ENCODE measurements at places on chromosomes 11 and 22. TPM values are rescaled to one million over a fixed set of nuclear protein-coding genes. Genes with fewer than 3 reads are reported as not detected.
A peak's percentile ranks its signal among the peaks of the same experiment; 100 is the strongest.

The OR51Q1 gene
- not detected for total RNA-seq

GRCh38 chr11:22832315-22833015, 2.9 kb upstream of the SVIP start:
- no peaks in the 10 kb centered on the region for H3K36me3 ChIP-seq
- peak; percentile 29 for DNase-seq
- H3K27ac ChIP-seq: no peak overlapping the region
- H3K4me3 ChIP-seq: no peak overlapping the region

DNA sequence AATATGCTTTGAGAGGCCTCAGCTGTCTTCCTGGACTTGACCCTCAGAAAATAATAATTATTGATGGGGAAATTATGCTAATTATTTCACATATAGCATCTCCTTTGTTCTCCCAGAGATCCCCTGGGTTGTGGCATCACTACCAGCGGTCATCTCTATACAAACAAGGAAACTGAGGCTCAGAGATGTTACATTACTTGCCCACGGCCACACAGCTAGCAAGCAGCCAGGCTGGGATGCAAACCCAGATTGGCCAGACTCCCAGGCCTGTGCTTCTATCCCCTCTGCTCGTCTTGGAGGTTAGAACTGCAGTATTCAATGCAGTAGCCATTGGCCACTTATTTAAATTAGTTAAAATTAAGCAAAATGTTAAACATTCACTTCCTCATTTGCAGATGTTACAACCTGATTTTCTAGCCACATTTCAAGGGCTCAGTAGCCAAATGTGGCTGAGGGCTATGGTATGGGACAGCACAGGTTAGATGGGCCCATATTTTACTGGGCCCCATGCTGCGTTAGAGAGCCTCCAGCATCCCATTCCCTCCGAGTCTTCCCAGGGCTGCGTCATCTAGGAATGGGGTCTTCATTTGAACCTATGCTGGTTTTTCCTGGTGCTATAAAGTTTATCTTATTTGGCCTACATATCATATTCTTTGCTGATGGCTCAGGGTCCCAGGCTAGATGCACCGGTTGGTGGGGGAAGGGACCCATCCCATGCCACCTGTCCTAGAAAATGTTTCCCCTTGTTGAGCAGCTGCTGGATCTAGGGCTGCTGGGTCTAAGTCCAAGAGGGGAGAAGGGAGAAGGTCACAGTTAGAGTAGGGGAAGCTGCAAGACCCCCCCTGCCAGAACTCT, 2.2 kb downstream of the SLC35C1 start:
- peak overlapping the region; percentile 97 for H3K4me3 ChIP-seq
- peak; percentile 53 for DNase-seq
- peaks cover 33% of the 10 kb centered on the region for H3K36me3 ChIP-seq
- H3K27me3 ChIP-seq: no peaks in the 10 kb centered on the region
- H3K27ac ChIP-seq: no peak overlapping the region

The TMEM45B gene
- total RNA-seq: not detected

The KCNK4 gene
- total RNA-seq: 0.29 TPM

- no peaks in the 10 kb centered on the region for H3K36me3 ChIP-seq
- no peaks in the 10 kb centered on the region for H3K4me1 ChIP-seq
- H3K4me3 ChIP-seq: no peak overlapping the region
- H3K27ac ChIP-seq: no peak overlapping the region
These were observed 69.9 kb upstream of the CLDN5 start for GRCh38 chr22:19593991-19594569.

- DNase-seq: peak; percentile 59
- H3K27me3 ChIP-seq: no peaks in the 10 kb centered on the region
- H3K4me3 ChIP-seq: no peak overlapping the region
- no peaks in the 10 kb centered on the region for H3K36me3 ChIP-seq
- peaks cover 25% of the 10 kb centered on the region for H3K4me1 ChIP-seq
These were observed 68.7 kb downstream of the ZNRF3 start for GRCh38 chr22:28951969-28952521.

The ZNF70 gene
- total RNA-seq: 6.5 TPM

- H3K4me3 ChIP-seq: no peak overlapping the region
- H3K36me3 ChIP-seq: no peaks in the 10 kb centered on the region
These were observed 400.2 kb downstream of the MN1 start for GRCh38 chr22:27401321-27401720.

- no peak overlapping the region for H3K27ac ChIP-seq
- H3K27me3 ChIP-seq: peaks cover 30% of the 10 kb centered on the region
These were observed 44.6 kb upstream of the RIC3 start for GRCh38 chr11:8213376-8213775.

The PRPF19 gene
- total RNA-seq: 46.0 TPM

GRCh38 chr11:120334332-120334731, 1.9 kb upstream of the ARHGEF12 start:
- H3K27me3 ChIP-seq: no peaks in the 10 kb centered on the region
- peak overlapping the region; percentile 81 for H3K27ac ChIP-seq
- no peak overlapping the region for H3K4me3 ChIP-seq
- DNase-seq: no peak

- peak; percentile 23 for DNase-seq
- no peak overlapping the region for H3K4me3 ChIP-seq
- no peaks in the 10 kb centered on the region for H3K4me1 ChIP-seq
- H3K27me3 ChIP-seq: peaks cover 37% of the 10 kb centered on the region
- H3K36me3 ChIP-seq: no peaks in the 10 kb centered on the region
These were observed 30.6 kb upstream of the PANX2 start for GRCh38 chr22:50139843-50140415.

The POTEH gene
- total RNA-seq: under 0.01 TPM

DNA sequence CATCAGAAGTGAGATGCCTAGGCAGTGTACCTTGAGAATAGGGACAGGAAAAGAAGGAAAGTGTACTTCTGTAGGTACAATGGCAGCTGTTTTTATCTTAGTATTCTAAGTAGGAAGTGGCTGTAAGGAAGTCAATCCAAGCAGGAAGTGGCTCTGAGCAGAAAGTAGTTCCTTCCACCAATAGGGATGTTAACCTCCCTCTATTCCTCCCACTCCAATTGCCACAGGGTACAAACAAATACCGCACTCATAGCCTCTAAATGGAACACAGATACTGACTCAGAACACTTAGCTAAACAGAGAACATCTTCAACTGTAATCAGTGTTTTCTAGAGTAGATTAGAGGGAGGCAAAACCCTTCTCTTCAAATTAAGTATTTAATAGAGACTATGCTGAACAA, 10.6 kb downstream of the LRRC55 start:
- no peaks in the 10 kb centered on the region for H3K4me1 ChIP-seq
- no peak overlapping the region for H3K27ac ChIP-seq
- no peak for DNase-seq
- H3K27me3 ChIP-seq: no peaks in the 10 kb centered on the region

GRCh38 chr11:120137611-120138521, at the start of gene TRIM29:
TRIM29 (minus strand) TSS chr11:120138113; CDS start chr11:120138031, 82 bp downstream.
- H3K4me1 ChIP-seq: no peaks in the 10 kb centered on the region
- peaks cover 16% of the 10 kb centered on the region for H3K27me3 ChIP-seq
- H3K27ac ChIP-seq: no peak within 1 kb of the TSS

The TTLL1 gene
- total RNA-seq: 20.0 TPM

DNA sequence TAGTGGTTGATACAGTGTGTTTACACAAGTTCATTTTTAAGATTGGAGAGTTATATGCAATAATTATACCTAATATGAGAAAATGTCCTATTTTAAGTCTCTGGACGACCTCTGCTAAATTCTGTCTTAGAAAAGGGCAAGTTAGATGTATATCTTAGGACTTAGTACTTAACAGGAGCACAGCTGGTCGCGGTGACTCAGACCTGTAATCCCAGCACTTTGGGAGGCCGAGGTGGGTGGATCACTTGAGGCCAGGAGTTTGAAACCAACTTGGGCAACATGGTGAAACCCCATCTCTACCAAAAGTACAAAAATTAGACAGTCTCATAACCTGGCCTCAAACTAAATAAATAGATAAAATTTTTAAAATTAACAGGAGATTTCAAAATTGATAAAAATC, 27.2 kb downstream of the BSX start:
- H3K4me1 ChIP-seq: no peaks in the 10 kb centered on the region
- no peak overlapping the region for H3K27ac ChIP-seq
- H3K27me3 ChIP-seq: peaks cover 16% of the 10 kb centered on the region
- no peaks in the 10 kb centered on the region for H3K36me3 ChIP-seq

DNA sequence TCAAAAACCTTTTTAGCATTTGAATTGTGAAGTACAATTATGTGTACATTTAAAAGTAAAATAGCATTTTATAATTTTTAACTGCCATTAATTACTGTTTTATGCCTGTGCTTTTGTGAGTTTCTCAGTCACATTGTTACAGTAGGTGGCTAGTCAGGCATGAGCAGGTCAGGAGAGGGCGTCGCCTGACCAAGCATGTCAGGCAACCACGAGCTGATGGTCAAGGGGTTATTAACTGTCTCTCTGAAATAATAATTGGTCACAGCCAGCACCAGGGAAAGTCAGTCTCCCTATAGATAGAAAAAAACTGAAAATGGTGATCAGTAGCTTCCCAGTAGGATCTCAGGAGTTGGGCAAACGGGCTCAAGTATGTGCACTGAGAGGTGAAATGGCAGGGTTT, 19.4 kb upstream of the CCDC81 start:
- no peaks in the 10 kb centered on the region for H3K27me3 ChIP-seq
- H3K36me3 ChIP-seq: no peaks in the 10 kb centered on the region
- H3K4me1 ChIP-seq: no peaks in the 10 kb centered on the region
- H3K4me3 ChIP-seq: no peak overlapping the region
- DNase-seq: no peak

GRCh38 chr11:114122686-114123085, 63.2 kb downstream of the ZBTB16 start:
- H3K4me1 ChIP-seq: no peaks in the 10 kb centered on the region
- no peak overlapping the region for H3K27ac ChIP-seq
- H3K36me3 ChIP-seq: no peaks in the 10 kb centered on the region
- H3K4me3 ChIP-seq: no peak overlapping the region
- no peak for DNase-seq
- H3K27me3 ChIP-seq: peaks cover 46% of the 10 kb centered on the region

The MPPED2 gene
- total RNA-seq: 1.2 TPM

The FLRT1 gene
- 0.29 TPM for total RNA-seq

The SLC5A1 gene
- total RNA-seq: not detected

DNA sequence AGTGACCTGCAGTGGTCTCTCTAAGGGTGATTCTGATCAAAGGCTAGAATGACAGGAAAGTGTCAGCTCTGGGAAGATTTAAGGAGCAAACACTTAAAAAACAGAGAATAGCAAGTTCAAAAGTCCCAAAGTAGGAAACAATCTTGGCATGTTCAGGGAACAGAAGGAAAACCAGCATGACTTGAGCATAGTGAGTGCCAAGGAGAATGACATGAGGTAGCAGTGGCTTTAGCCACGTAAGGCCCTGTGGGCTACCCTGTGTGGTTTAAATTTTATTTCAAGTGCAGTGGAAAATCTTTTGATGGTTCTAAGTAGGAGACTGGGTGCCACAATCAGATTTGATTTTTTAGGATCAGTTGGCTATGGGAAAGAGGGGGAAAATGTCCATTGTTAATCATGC, 149.4 kb downstream of the WNT11 start:
- H3K27ac ChIP-seq: no peak overlapping the region
- no peaks in the 10 kb centered on the region for H3K4me1 ChIP-seq
- H3K27me3 ChIP-seq: no peaks in the 10 kb centered on the region
- H3K36me3 ChIP-seq: no peaks in the 10 kb centered on the region

GRCh38 chr11:1473011-1473628, 13.5 kb downstream of the MOB2 start:
- H3K4me3 ChIP-seq: no peak overlapping the region
- no peaks in the 10 kb centered on the region for H3K27me3 ChIP-seq
- H3K36me3 ChIP-seq: peaks cover 18% of the 10 kb centered on the region
- no peak overlapping the region for H3K27ac ChIP-seq

- DNase-seq: no peak
- no peaks in the 10 kb centered on the region for H3K4me1 ChIP-seq
- no peaks in the 10 kb centered on the region for H3K27me3 ChIP-seq
These were observed 25.5 kb downstream of the DDI1 start for GRCh38 chr11:104061853-104062521.

The PRG3 gene
- not detected for total RNA-seq

GRCh38 chr11:94766713-94767206, 1.4 kb upstream of the AMOTL1 start:
- DNase-seq: no peak
- H3K36me3 ChIP-seq: no peaks in the 10 kb centered on the region
- H3K27ac ChIP-seq: no peak overlapping the region
- no peaks in the 10 kb centered on the region for H3K27me3 ChIP-seq

The MMP13 gene
- 2.5 TPM for total RNA-seq

GRCh38 chr11:12050470-12051286, 42.3 kb upstream of the DKK3 start:
- H3K4me3 ChIP-seq: no peak overlapping the region
- peaks cover 37% of the 10 kb centered on the region for H3K4me1 ChIP-seq

- no peak overlapping the region for H3K4me3 ChIP-seq
- DNase-seq: peak; percentile 63
- no peaks in the 10 kb centered on the region for H3K4me1 ChIP-seq
- no peak overlapping the region for H3K27ac ChIP-seq
- H3K36me3 ChIP-seq: no peaks in the 10 kb centered on the region
These were observed 4.0 kb downstream of the FXYD2 start for GRCh38 chr11:117820516-117820915.

DNA sequence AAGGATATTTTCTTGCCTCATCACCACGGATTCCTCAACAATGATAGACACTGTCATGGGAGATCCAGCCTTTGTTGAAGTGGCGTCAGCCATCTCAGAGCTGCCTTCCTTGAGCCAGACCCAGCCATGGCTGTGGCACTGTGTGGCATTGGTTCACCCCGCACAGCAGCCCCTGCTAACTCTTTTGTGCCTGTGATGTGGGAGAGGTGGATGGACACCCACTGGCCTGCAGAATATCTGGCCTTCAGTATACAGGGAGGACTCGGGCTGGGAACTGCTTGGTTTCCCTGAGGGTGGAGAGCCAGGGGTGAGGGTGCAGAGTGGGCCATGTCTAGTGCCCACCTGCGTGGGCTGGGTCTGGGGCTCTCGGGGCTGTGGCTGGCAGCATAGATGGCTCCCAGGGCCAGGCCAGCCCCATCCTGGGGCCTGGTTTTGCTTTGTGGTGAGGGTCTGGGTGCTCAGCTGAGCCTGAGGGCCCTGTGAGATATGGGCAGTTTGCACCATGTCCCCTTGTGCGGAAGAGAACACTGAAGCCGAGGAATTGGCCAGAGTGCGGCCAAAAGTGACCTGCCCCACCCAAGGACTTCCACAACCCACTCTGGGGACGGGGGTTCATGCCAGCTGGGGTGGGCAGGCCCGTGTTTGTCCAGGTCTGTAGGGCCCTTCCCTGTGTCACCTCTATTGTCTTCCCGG, 6.1 kb downstream of the CLDN5 start:
- DNase-seq: peak; percentile 47
- H3K4me3 ChIP-seq: no peak overlapping the region
- no peaks in the 10 kb centered on the region for H3K4me1 ChIP-seq
- H3K27me3 ChIP-seq: peaks cover 5% of the 10 kb centered on the region

GRCh38 chr11:66619080-66619554, 2.7 kb downstream of the RBM14 start:
- H3K36me3 ChIP-seq: peaks cover 38% of the 10 kb centered on the region
- peak; percentile 93 for DNase-seq
- H3K27me3 ChIP-seq: no peaks in the 10 kb centered on the region
- peak overlapping the region; percentile 94 for H3K27ac ChIP-seq
- peaks cover 31% of the 10 kb centered on the region for H3K4me1 ChIP-seq
- peak overlapping the region; percentile 85 for H3K4me3 ChIP-seq

GRCh38 chr11:127624306-127624856, 623.8 kb upstream of the KIRREL3 start:
- no peak overlapping the region for H3K4me3 ChIP-seq
- no peaks in the 10 kb centered on the region for H3K4me1 ChIP-seq
- no peaks in the 10 kb centered on the region for H3K36me3 ChIP-seq
- no peak for DNase-seq
- H3K27me3 ChIP-seq: no peaks in the 10 kb centered on the region

The RAPSN gene
- total RNA-seq: 0.29 TPM

All from osteoblast (primary cell).